NCI-H187 (cell line): ENCODE measurements at places on chromosomes 3 and 15.

DNA sequence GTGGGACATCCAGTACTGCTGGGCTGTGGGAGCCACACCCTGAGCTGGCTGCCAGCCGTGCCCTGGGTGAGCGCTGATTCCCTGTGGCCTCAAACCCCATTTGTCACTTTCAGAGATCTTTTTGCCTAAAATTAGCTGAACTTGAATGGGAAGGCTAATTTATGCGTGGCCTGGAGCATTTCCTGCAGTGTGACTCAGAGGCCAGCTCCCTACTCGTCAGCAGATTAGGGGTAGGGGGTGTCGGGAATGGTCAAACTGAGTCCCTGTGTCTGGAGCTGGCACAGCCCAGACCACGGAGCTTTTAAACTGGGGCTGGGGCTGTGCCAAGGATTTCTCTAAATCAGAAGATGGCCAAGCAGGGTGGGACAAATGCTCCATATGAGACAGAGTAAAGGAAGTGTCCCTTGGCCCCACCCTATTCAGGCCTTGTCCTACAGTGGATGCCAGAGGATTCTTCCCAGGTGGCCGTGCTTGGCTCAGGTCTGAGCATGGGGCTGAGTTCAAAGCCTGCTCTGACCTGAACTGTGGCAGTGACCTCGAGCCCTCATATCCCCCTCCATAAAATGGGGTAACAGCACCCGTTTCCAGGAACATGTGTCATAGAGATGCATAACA lies 59.7 kb downstream of the ATP2B2 start:
- no peak for DNase-seq

- no peak for DNase-seq
These were observed 105.8 kb downstream of the CYP19A1 start for GRCh38 chr15:51232581-51232980.

DNA sequence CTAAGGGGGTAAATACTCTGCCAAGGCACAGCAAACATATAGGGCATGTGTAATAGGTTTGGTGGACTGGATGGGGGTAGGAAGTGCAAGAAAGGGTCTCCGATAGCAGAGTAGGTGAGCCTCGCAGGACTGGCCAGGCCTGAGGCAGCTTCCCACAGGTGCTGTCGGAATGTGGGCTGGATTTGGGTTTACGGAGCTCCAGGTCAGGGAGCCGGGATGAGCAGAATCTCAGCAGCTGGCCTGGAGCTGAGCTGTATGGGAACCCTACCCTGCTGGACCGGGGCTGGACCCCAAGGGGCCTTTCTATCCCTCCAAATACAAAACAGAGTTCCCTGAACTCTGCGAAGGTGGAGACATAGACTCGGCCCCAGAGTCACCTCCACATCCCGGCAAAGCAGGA lies 15.0 kb downstream of the KLF15 start:
- no peak for DNase-seq

DNA sequence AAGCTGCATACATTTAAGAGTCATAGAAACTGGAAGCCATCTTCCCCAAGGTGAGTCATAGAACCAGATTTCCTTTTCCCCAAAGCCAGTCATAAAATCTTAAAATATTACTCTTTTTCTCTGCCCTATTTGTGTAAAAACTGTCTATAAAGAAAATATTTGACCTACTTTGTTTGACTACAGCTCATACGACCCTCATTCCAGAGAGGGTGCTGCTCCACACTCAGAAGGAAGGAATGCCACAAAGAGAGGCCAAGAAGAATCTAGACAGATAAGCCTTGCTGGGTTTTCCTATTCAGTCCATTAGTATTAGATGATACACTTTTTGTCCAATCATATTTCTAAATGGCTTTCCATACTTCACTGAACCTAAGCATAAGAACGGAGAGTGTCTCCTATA lies 671.6 kb upstream of the SGO1 start:
- no peak for DNase-seq

DNA sequence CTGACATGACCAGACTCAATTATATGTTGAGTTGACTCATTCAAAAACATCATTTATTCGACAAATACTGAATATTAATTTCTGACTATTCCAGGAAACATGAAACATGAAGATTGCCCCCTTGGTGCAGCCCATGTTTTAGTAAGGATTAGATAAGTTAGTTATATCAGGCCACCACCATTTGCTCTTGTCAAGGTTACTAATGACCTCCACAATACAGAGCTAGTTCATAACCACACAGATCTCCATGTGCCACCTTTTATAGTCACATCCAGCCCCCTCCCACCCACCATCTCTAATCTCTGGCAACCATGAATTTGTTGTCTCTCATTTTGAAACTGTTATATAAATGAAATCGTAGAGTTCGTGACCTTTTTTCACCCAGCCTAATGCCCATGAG lies 15.7 kb downstream of the KLHL18 start:
- no peak for DNase-seq

DNA sequence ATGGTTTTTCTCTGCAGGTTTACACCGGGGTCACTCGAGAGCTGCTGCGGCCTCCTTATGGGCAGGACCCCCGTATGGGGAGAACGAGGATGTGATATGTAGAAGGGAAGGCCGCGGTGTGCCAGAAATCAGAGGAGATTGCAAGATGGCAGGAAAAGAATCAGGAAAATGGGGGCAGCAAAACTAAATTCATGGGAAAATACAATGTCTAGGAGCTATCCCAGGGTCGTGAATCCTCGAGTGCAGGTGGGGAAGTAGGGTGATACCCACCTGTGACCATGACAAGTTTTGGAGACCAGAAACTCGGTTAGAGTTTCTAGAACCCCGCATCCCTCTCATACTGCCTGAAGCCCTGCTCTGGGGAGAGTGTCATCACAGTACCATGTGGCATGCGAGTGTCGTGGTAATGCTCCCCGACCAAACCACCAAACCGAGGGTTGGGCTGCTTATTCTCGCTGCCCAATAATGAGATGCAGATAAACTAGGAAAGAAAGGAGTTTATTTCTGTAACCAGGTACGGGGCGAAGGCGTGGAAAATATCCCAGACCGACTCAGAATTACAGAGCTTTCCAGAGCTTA lies 781 bp downstream of the TRNT1 start:
- no peak for DNase-seq

DNA sequence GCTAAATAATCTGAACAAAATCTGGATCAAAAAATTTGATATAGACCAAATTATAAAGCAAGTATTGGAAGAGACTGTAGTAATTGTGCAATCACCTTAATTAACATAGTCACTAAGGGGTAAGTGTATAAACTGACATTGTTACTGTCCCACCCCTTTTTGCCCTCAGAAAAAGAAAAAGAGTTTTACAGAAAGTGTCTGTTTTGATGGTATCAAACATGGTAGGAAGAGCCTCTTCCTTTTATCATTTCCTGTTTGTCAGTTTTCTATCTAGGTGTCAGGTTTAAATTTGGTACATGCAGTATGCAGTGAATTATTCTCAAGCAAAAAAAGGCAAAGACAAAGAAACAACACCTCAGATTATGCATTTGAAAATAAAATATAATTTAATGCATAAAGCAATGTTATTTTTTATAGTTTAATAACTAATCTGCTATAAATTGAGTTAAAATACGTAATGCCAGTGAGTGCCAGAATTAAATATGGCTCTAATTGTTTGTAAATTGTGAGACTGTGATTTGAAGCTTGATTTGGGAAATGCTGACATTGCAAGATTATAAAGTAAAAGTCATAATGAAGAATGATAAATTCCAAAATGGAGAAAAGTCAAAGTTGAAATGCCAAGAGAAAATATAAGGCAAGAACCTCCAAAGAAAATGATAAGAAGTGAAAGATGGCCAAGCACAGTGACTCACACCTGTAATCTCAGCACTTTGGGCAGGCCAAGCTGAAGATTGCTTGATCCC lies 30.3 kb upstream of the CMC1 start:
- DNase-seq, result no peak

- DNase-seq, result no peak
These were observed 51.7 kb downstream of the GOLIM4 start for GRCh38 chr3:168044049-168044448.

DNA sequence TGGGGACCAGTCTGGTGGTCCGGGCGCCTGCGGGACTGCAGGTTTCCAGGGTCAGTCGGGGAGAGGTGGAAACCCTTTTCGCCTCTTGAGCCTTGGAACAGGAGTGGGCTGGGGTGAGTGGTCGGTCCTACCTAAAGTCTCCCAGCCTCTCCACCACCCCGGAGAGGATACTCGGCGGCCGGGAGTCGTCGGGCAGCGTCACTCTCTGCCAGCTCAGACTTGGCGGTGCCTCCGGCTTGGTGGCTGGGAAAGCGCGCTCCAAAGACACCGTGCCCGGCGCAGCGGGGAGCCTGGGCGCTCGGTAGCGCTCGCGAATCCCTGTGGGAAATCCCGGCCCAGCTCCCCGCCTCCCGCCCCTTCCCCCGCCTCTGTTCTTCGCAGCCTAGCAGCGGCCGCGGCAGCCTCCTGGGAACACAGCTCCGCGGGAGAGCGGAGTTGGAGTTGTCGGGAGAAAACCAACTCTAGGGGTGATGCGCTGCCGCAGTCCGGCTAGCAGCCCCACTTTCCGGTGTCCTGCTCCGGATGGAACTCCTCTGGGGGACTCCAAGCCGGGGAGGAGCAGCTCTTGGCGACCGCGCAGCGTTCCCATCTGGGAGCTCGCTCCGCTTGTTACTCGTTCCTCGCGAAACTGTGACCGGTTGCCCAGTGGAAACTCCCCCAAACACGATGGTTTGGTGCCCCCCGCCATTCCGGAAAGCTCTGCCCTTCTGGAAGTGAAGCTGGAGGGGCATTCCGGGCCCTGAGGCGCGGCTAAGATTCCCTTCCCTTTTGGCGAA lies 1.4 kb downstream of the EPHB1 start:
- DNase-seq, result no peak

- no peak for DNase-seq
These were observed 134.3 kb downstream of the POLQ start for GRCh38 chr3:121411523-121411922.

- DNase-seq, result no peak
These were observed 70.5 kb downstream of the GABRB3 start for GRCh38 chr15:26702381-26702780.

DNA sequence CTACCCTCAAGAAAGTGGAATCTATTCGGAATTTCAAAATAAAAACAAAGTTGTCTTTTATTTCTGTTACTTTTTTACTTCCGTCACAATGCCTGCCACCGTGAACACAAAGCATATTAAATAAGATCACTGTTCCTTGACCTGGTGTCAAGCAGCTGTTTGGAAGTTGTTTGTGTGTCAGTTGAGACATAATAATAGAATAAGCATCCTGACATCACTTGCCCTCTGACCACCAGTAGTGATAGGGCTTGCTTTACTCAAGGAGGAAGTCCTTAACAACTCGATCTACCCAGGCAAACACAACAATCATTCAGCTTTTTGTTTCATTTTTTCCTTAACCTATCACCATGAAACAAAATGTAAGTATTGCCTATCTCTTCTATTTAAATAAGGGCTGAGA lies 454.4 kb upstream of the RASGRP1 start:
- DNase-seq, result no peak

- DNase-seq, result no peak
These were observed 88.4 kb upstream of the RPL32 start for GRCh38 chr3:12929801-12930200.

DNA sequence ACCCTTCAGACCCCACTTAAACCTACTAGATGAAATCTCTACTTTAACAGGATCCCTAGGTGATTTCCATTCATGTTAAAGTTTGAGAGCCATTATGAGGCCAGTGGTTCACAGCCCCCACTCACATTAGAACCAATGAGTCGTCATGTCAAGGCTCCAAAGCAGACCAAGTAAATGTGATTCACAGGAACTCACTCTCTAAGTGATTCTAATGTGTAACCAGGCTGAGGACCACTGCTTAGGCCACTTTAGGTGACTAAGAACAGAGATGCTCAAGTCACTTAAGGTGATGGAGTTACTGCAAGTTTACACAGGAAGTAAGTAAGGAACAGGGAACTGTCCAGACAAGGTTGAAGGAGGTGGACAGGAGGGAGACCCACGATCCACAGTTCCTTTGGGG lies 7.7 kb downstream of the GALNT15 start:
- DNase-seq, result no peak

- no peak for DNase-seq
These were observed 43.9 kb upstream of the FNDC3B start for GRCh38 chr3:171995486-171995885.

GRCh38 chr3:141434255-141434654 lies 52.6 kb upstream of the RASA2 start:
- no peak for DNase-seq

DNA sequence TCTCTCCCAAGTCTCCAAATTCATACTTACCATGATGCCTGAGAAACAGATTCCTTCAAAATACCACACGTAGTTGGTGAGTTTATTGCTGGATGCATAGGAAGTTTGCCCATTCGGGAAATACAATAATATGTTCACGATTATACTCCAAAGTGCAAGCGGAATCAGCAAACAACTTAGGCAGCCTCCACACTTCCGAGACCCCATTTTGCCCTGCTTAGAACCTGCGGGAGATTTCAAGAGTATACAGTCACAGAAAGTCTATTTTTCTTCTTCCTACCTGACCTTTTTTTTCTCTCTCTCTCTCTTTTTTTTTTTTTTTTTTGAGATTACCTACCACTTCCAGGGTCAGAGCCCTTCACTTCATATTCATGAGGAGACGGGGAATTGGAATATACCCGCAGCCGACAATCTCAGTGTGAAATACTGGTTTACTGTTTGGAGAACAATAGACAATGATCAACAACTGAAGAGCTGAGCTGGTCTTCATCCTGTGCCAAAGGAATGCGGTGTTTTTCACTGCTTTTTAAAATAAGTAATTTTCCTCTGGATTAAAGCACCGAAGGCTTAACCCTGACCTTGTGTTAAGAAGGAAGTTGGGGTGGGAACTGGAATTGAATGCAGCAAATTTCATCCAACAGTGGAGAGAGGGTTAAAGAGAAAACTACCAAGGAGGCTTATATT lies at the start of gene TM4SF18:
Gene TM4SF18 (minus strand): TSS at position 461 of the 684 bp plus-strand sequence. CDS start 254 bp downstream, at position 207.
- DNase-seq, result no peak

DNA sequence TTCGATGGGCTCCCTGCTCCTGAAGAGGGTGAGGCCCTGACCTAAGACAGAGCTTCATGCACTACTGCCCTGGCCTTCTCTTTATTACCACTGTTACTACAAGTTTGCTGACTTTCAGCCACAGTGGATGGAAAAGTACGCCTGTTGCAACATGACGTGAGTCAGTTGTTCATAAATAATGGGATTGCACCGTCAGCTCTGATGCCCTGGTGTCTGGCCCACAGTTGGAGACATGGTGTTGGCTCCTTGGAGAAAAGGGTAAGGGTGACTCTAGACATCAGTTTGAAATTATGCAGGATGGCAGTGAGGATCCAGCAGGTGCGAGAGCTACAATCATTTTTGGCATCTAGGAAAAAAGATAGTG lies 5.5 kb downstream of the PAQR5 start:
- no peak for DNase-seq

GRCh38 chr3:140627756-140628155 lies 50.1 kb upstream of the TRIM42 start:
- DNase-seq, result no peak

- no peak for DNase-seq
These were observed 17.1 kb downstream of the BHLHE40 start for GRCh38 chr3:4996223-4996765.

DNA sequence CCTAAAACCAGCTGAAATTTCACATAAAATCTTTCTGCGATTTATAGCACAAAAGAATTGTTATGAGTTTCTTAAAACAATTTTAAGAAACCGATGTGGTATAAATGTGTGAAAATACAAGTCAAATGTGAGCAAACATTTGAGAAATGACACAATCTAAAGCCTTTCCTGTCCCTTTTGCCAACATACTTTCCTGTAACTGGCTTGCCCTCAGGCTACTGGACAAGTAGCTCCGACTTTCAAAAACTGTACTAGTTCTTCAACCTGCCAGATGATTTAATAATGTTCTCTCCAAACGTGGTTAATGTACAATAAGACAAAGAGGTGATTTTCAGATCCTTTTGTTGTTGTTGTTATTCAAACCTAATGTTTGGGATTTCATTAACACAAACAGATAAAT lies 105.9 kb upstream of the ARHGEF26 start:
- no peak for DNase-seq
